HAP-1 (cell line): ENCODE measurements at places on chromosomes 16 and 17.

DNA sequence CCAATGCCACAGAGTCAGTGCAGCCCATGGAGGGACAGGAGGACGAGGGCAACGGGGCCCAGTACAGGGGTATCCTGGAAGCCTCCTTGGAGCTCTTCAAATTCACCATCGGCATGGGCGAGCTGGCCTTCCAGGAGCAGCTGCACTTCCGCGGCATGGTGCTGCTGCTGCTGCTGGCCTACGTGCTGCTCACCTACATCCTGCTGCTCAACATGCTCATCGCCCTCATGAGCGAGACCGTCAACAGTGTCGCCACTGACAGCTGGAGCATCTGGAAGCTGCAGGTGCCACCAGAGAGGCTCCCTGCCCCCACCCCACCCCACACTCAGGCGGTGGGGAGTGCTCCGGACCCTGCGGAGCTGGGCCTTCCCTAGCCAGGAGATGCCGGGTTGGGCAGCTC lies 16.6 kb downstream of the TRPV2 start:
- DNase-seq, result no peak

GRCh38 chr17:80385046-80385445 lies 29.9 kb upstream of the ENDOV start:
- no peak for DNase-seq

DNA sequence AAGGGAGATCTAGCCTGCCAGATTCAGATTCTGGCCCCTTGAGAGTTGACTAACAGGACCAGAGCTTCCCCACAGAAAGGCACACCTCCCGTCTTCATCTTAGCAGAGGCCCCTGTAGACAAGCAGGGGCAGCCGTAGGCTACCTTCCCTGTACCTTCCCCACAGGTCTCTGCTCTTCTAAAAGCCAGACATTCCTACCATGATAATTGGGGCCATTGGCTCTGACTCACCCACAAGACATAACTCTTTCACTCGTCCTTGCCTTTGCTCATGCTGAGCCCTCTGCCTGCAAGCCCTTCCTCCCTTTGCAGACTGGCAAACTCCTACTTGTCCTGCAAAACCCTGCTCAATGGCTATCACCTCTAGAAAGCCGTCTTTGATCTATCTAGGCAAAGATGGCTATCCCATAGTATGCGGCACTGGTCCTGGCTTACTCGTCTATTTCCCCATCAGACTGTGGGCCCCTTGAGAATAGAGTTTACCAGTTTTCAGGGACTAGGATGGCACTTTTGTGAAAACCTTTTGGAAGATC lies 43.8 kb downstream of the PIMREG start:
- DNase-seq, result no peak

DNA sequence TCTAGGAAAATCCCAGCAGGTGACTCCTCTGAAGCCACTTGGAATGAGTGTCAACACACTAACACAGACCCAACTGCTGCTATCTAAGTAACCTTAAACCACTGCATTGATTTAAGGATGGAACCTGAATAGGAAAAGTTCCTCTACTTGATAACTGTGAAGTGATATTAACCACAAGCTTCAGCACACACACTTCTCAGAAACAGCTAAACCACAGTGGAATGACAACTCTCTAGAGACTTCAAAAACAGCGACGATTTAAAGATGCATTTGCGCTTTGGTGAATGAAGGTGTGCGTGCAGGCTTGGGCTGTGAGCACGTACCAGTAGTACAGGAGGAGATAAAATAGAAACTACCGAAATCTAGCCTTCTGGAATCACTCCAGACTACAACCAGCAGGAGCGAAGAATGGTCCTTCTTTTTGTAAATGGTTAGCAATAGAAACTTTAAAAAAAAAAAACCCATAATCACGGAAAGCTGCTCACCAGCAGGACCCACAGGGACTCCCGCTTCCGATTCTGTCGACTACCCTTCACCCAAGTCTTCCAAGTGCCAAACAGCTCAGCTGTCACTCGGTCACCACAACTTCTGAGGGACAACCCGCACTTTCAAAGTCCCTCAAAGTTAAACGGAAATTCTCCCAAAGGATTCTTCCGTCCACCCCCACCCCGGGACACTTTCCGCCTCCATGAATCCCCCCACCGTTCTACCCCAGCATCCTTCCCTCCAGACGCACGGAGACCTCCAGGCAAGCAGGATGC lies 137.7 kb upstream of the CORO6 start:
- DNase-seq, result no peak

- DNase-seq, result no peak
Measured at GRCh38 chr16:31676731-31677130, 149.0 kb downstream of the AHSP start.
